ENCODE measurements at places on chromosomes 5 and 9.
A peak's percentile ranks its signal among the peaks of the same experiment; 100 is the strongest.

GRCh38 chr5:154646745-154647113, 108.4 kb upstream of the LARP1 start:
- no peak for DNase-seq

- no peak for DNase-seq
Observed at GRCh38 chr5:12616093-12616492, 711.8 kb upstream of the CTNND2 start.

GRCh38 chr5:154238776-154239481, 48.4 kb downstream of the GALNT10 start:
- no peak for DNase-seq

- no peak for DNase-seq
Observed at GRCh38 chr5:150490296-150490669, 17.6 kb upstream of the NDST1 start.

DNA sequence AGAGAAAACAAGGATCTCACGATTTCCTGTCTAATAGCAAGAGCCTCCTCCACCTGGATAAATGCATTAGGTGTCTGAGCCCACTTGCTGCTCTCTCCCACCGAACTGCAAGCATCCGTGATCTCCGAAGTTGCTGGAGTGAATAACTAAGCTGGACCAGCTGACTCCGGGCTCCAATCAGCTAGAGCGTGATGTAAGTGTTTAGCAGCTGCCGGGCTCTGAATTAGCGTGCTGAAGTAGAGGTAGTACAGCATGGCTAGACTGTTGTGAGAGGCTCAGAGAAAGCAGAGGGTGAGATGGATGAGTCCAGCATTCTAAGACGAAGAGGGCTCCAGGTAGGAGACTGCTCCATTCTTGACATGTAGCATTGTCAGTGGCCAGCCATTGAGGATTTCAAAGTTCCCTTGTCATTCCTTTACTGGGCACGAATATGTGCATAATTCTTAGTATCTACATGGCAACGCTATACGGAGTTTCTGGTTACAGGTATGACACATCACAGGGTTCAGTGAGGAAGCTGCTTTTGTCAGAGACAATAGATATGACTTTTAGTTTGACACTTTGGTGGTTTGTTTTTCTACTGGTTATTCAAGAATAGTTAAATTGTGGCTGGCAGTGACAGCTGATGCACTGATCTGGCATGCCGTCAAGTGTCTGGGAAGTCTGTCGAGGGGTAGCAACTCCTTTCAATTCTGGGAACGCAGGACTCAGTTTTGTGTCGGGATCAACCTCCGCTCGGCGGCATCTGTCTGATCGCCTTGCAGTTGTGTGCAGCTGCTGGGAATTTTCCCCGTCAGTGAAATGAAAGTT, 232.6 kb downstream of the MAST4 start:
- DNase-seq = peak; percentile 55

DNA sequence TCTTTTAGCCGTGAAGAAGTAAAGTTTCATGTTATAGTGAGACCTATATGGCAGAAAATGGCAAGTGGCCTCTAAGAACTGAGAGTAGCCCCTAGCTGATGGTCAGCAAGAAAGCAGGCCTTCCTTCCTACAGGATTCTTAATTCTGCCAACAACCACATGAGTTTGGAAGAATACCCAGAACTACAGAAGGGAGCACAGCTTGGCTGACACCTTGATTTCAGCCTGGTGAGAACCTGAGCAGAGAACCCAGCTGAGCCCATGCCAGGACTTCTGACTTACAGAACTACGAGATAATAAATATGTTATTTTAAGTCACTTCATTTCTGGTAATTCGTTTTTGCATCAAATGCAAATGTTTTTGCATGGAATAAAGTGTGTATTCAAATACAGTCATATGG, 5.9 kb upstream of the FBXL17 start:
- DNase-seq = no peak

DNA sequence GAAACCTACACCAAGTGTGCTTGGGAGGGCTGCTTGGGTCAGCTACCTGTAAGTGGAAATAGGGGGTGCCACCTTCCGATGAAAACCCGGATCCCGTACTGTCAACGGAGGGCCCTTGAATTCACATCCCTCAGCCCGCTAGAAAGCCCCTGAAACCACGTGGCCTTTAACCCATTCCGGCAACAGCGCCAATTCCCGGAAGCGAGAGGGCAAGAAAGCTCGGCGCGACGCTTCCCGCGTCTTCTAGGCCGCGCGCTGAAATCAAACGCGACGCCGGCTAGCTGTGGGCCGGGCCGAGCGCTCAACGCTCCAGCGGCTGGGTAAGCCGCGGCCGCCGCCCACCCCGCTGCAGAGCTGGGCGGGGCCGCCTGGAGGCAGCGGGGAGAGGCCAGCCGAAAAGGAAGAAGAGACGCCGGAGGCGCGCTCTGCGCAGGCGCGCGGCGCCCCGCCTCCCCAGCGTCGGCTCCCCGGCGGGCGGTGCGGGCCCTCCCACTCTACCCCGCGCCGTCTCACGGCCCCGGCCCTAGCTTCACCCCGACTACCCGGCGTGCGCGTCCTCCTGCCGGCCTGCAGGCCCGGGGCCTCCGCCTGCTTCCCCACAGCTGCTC, at the start of gene KIF2A:
Gene KIF2A (plus strand): TSS at position 492 of the 608 bp plus-strand sequence. CDS start 267 bp downstream, outside the sequence.
- peak; percentile 95 for DNase-seq

DNA sequence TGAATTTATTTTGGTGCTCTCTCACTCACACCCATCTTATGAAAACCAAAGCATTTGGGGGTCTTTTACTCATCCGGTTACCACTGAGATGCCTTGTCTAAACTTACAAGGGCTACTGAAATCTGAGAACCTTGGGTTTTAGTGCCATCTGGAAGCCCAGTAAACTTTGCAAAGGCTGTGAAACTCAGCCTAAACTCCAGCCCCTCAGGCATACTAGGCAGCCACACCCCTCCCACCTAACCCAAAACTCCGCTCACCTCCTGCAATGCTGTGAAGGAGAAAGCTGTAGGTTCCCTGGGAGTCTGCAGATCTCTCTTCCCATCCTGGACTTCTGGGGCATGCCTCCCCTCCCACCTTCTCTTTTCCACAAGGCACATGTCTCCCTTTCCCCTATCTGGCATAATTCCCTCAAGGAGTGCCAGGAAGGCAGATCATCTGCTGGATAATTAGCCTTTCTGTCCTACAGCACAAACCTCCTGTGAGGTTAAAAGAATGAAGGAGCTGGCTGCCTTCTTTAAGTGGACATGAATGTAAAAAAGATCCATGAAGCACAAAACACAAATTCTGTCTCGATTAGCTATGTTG, 71.5 kb upstream of the ANXA1 start:
- DNase-seq = no peak

GRCh38 chr5:78887384-78888118, 97.6 kb downstream of the ARSB start:
- DNase-seq = no peak

DNA sequence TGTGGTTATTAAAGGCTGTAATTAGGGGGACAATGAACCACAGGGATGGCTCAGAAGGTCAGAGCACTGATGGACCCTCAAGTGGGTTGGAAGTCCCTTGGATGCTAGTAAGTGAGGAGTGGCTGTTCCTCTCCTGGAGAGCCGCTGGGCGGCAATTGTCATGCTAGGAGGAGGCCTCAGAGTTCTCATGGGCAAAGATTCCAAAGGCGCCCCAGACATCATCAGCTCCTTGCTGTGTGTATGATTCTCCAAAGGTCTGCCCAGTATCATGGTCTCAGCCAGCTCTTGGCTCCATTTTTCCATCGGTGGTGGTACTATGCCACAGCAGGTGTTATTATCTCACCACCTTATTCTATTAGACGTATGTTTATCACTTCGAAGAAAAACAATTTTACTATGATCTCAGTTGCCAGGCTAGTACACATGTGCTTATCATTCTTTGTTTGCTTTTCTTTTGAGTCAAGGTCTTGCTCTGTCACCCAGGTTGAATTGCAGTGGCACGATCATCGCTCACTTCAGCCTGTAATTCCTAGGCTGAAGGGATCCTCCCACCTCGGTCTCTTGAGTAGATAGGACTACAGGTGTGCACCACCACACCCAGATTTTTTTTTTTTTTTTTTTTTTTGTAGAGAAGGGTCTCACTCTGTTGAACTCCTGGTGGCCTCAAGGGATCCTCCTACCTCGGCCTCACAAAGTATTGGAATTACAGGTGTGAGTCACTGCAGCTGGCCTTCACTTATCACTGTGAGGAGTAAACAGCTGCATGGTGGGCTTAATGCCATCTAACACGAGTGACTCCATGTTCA, 46.8 kb downstream of the EXOSC2 start:
- DNase-seq = no peak

DNA sequence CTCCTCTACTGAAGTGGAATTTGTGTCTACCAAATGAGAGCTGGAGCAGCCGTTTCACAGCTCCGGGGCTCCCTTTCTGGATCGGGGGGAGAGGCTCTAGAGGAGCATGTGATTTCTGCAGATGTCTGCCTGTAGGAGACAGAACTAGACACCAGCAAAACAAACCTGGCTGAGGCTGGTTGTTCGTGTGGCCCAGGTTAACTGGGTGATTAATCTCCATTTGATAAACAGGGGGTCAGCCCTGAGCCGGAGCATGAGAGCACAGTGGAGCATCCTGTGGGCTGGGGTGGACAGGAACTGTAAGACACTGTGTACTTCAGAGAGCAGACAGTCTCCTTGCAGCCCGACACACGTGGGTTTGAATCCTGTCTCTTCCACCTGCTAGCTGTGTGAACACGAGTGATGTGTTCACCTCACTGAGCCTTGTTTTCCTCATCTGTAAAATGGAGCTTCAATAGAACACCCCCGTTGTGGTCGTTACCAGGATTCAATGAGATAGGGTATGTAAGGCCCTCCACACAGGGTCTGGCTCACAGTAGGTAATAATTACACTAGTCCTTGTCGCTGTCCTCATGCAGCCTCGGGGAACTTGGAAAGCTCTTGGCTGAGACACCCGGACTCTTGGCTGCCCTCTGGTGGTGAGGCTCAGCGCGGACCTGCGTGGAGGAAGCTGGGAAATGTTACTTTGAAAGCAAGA, 12.9 kb downstream of the CXCL14 start:
- peak; percentile 77 for DNase-seq

GRCh38 chr5:59137846-59138245, 555.0 kb downstream of the RAB3C start:
- no peak for DNase-seq

GRCh38 chr5:134171972-134172371, 4.8 kb downstream of the SKP1 start:
- DNase-seq = peak; percentile 26

GRCh38 chr9:93967020-93967803, 12.1 kb upstream of the BARX1 start:
- DNase-seq = no peak

GRCh38 chr9:89522261-89522958, 24.5 kb upstream of the SEMA4D start:
- DNase-seq = peak; percentile 51

- DNase-seq = no peak
Observed at GRCh38 chr9:77422969-77423368, 225.2 kb downstream of the GNA14 start.

GRCh38 chr5:178641711-178642110, 14.9 kb upstream of the CLK4 start:
- no peak for DNase-seq

DNA sequence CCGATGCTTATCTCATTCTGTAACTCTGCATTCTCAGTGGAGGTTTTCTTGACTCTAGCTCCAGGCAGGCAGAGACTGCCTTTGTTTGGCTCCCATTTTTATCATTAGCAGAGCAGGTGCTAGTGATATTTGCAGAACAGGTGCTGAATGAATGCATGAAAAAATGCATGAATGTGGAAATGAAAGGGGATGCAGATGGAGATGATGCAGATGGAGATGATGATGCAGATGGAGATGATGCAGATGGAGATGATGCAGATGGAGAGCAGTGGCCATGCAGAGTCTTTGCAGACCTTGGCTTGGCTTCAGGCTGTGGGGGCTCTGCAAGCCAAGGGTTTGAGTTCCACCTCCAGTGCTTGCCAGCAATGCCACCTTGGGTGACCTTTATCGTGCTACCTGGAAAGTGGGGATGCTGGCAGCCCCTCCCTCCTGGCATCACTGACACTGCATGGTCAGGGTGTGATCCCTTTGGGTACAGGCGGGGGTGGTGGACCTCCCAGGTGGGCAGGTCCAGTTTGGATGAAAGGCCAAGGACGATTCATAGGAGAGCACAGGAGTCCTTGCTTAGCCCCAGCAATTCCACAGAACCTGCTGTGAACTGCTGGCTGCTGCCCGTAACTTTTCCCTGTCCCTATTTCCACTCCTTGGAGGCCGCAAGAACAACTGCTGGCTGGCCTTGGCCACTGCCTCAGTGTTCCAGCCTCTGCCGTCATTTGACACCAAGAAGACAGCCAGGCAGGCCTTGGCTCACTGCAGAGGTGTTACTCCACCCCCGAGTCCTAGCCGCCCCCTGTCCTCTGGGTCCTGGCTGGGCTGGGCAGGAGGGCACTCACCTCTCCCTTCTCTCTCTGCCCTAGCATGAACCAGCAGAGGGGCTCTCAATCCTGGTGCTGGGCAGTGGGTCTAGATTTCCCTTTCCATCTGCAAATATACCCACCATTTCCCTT, 33.0 kb downstream of the ERGIC1 start:
- no peak for DNase-seq

DNA sequence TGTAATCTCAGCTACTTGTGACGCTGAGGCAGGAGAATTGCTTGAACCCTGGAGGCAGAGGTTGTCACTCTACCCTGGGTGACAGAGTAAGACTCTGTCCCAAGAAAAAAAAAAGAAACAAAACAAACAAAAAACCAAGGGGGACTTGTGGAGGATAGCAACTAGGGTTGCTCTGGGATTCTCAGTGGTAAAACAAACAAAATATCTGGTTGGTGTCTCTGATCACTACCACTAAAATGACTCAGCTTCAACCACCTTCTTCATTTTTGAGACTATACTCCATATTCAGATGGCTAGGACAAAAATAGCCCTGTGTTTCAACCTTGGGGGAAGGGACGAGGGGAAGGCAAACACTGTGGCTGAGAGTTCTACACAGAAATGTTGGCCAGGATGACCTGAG, 110.3 kb downstream of the ARRDC3 start:
- DNase-seq = no peak

DNA sequence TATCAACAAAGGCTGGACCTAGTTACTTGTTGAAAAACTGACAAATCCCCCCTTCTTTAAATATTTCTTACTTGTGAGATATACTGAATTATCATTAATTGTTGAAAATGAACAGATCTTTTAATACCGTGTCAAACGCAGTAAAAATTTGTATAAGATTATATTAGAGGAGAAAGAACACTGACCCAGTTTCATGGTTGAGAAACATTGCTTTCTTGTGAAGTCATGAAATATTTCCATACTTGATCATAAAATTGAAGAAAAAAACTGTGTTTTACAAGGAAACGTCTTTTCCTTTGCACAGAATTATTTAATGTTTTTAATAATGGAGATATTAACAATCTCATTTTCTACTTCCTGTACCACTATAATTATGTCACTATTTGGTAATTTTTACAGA, 45.8 kb downstream of the MOCS2 start:
- no peak for DNase-seq

- DNase-seq = no peak
Observed at GRCh38 chr9:69689991-69690538, 17.9 kb upstream of the APBA1 start.
